ENCODE measurements at places on chromosomes 12 and 14.
A peak's percentile ranks its signal among the peaks of the same experiment; 100 is the strongest.

- DNase-seq, result peak; percentile 15
Measured at GRCh38 chr12:102965281-102966155, 8.0 kb downstream of the ASCL1 start.

DNA sequence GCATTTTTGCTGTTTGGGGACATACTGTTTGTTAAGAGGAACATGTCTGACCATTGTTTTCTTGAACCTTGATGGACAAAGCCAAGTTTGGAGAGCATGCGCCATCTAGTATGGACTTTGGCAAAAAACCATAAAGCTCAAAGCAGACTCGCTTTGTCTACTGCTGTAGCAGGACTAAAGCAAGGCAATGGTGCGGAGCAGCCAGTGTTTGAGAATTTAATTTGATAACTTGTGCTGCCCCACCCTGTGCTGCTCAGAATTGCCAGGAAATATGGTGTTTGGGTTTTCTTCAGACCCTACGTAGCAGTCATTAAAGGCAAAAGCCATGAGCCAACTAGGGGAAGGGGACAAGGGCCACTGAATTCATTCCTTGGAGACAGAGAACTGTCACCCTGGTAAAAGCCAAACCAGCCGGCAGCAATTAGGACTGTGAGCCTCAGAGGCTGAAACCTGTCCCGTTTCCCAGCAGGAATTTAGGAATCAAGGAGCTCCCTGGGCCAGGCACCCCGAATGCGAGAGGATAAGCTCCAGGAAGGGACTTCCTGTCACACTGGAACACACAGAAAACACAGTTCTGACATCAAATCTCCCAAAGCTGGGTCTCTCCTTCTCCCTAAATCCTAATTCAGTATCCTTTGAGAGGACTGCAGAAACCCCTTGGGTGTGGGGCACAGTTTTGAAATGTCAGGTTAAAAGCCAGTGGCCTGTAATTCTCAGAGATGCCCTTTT lies 1.1 kb downstream of the AVIL start:
- DNase-seq, result no peak

DNA sequence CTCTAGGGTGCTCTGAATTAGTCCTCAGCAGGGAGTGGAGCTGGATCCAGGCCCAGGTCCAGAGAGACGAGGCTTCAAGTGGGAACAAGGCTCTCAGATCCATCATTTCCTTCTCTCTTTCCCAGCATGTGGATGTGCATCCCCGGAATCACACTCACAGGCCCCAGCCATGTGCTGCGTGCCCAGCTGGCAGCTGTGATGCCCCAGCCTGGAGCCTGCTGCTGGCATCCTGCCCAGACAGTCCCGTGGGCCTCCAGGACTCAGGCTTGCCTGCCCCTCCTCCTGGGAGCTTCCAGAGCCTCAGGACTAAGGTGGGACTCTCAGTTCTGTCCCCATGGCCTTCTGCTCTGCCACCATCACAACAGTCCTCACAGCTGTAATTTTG lies 6.2 kb upstream of the KRT84 start:
- DNase-seq, result no peak

DNA sequence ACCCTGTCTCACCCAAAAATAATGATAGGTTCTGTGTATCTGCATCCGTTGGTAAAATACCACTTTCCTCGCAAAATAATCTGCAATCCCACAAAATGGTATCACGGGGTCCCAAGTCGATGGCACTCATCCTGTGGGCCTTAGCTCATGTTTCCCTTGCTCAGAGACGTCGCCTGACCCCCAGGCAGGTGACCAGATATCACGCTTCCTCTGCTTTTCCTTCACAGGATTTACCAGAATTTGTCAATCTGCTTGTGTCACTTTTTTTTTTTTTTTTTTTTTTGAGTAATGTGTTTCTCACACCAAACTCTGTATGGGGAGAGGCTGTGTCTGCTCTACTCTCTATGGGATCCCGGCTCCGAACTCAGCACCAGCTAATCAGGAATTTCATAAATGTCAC lies 162.7 kb downstream of the PRKCH start:
- no peak for DNase-seq

GRCh38 chr12:132205271-132206045 lies 61.2 kb downstream of the NOC4L start:
- peak; percentile 13 for DNase-seq

- no peak for DNase-seq
Measured at GRCh38 chr12:113137861-113138783, 2.6 kb upstream of the RASAL1 start.

DNA sequence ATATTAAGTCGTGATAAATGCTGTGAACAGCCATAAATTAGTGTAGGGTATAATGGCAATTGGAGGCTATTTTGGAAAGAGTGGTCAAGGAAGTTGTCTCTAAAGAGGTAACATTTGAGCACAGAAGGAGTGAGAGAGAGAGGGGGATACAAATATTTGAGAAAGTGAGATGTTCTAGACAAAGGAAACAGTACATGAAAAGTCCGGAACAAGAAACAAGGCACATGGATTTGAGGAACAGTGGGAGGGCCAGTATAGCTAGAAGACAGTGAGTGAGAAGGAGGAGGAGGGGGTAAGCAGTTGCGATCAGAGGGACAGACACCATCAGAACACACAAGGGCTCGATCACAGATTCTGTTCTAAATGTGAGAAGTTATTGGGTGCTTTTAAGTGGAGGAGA lies 20.1 kb upstream of the RNASE12 start:
- DNase-seq, result no peak

DNA sequence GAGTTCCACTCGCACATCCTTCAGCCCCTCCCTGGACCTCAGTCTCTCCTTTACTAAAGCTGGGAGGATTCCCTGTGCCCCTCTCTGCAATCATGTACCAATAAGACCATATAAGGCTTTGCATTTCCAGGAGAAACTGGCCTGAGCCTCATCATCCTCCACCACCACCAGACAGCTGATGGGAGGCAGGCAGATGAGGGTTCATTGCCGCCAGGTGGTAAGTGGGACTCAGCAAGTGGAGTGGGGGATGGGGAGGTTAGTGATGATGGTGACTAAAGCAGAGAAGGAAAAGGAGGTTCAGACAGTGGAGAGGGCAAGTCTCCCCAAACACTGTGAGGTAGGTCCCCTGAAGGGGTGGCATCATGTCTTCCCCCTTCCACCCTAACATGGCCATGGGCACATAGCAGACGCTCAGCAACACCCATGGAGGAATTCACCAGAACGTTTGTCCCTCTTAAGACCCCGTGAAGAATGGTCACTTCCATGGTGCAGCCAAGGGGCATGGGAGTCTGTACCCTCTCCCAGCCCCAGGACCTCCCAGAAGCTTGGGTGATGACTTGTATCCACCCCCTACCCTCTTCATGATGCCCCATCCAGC lies 4.5 kb upstream of the TNFRSF1A start:
- DNase-seq, result no peak

GRCh38 chr12:24649634-24650033 lies 299.3 kb downstream of the BCAT1 start:
- no peak for DNase-seq

GRCh38 chr12:53391724-53392123 lies 11.7 kb downstream of the SP1 start:
- no peak for DNase-seq

DNA sequence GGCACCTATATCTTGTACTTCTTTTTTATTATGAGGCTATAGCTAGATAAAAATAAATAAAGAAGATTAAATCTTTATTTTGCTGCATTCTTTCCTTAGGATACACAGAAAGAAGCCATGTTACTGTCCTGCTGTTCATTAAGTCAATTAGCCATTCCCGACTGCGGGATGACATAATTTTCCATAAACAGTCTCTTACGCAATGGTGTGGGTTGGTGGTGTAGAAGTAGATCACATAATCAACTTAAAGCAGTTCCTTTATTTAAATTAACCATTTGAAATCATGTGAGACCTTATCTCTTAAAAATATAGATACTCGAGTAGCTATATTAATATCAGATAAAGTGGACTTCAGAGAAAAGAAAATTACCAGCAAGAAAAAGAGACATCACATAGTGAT lies 40.2 kb downstream of the TAOK3 start:
- DNase-seq, result no peak

GRCh38 chr12:96687719-96688118 lies 198.3 kb downstream of the CFAP54 start:
- DNase-seq, result no peak

DNA sequence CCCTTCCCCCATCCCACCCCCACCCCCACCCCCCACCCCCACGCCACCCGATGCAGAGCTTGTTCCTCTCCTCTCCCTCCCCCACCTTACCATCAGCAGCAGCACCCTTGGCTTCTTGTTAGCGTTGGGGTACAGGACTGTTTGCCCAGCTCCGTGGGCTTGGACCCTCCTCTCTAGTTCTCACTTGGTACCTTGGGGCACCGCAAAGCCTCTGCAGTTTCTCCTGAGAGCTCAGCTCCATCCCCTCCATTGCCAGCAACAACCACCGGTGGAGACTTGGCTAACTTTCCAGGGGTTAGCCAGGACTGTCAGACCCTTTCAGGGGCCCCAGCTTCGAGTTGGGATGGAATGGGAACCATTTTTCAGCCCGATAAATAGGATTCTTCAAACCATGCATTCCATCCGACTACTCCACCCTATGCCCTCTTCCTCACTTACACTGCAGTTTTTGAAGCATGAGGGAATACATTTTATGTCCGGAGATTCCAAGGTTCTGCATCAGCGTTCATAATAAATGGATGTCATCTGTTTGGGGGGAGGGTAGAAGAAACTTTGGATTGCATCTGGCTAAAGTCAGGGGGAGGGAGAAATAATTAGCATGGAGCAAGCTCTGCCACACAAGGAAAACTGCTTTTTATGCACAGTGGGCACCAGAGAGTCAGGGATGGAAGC lies 1.1 kb downstream of the SCN8A start:
- no peak for DNase-seq

GRCh38 chr12:96235484-96235826 lies 41.3 kb downstream of the ELK3 start:
- DNase-seq, result no peak

GRCh38 chr12:20624718-20625117 lies 70.4 kb upstream of the SLCO1C1 start:
- DNase-seq, result peak; percentile 40

DNA sequence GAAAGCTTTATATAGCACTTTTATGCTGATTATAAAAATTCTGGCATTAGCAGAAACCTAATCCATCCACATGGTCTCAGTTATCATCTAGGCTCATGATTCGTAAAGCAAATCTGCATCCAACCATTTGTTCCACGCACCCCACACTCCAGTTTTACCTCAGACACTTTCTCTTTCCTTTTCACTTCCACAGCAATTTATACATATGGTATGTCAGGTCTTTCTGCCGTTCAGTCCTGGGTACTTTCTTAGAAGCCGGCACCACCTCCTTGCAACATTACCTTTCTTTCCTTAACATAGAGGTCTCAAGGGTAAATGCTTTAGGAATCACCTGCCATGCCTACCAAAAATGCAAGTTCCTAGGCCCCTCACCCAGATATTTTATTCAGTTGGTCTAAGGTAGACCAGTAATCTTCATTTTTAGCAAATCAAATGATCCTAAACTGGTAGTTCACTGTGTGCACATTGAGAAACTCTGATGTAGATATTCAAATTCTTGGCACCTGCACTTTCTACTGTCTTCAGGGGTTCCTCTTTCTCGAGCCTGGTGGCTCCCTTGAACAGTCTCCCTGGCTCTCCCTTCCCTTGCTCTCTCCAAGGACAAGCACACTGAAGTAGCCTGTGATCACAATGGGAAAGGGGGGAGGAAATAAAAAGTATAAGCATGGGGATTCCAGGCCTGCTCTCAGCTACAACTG lies 2.8 kb upstream of the KRAS start:
- DNase-seq, result no peak

GRCh38 chr12:101044512-101045059 lies 165.5 kb downstream of the SLC5A8 start:
- no peak for DNase-seq

DNA sequence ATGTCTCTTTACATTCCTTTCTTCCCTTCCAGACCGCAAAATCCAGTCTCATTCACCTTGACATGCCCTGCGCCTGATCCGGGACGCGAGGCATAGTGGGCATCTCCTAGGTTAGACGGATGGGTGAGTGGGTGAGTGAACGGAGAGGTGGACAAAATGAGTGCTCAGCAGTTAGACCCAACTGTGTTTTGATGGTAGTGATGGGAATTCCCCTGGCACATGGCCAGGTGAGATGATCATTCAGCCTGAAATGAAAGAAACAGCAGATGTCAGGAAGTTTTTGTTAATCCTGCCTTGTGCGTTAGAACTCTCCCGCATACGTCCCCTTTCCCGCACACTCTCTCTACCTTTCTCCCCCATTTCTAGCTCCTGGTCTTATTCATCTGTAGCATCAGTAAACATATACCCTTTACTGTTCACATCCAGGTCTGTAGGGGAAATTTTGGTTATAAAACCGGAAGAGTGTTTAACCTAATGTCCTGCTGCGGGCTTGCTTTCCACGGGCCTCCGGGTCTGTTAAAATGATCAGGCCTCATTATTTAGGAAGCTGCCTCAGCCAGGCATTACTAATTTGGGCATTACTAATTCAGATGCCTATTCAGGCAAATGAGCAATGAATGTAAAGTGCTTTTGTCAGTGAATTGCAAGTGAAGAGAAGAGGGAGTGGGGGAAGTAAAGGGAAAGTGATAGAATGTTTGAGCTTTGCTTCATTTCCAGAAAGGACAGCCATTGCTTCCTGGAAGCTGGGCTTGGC lies 172.8 kb downstream of the ETV6 start:
- no peak for DNase-seq

GRCh38 chr12:98211909-98212695 lies 303.3 kb upstream of the TMPO start:
- DNase-seq, result no peak

- no peak for DNase-seq
Measured at GRCh38 chr12:57190037-57190436, 26.6 kb upstream of the NXPH4 start.

GRCh38 chr14:35740215-35740614 lies 68.9 kb downstream of the RALGAPA1 start:
- no peak for DNase-seq

DNA sequence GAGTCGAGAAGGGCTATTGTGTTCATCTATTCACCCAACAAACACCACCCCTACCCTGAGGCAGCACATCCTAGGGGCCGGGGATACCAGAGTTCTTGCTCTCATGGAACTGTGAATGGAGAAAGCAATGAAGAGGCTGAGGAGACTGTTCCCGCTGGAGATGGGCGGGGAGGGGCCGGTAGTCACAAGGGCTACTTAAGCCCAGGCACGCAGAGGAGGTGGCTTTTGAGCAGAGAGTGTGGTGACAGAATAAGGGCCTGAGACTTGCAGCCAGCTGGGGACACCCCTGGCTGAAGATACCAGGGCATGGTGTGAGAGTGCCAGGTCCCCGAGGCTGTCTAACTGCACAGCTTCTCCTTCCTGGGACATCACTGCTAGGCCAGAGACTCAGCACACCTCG lies 114.1 kb upstream of the EVL start:
- DNase-seq, result peak; percentile 32
